Fibroblast of skin of left biceps (primary cell): ENCODE measurements at places on chromosomes 6 and 20.

DNA sequence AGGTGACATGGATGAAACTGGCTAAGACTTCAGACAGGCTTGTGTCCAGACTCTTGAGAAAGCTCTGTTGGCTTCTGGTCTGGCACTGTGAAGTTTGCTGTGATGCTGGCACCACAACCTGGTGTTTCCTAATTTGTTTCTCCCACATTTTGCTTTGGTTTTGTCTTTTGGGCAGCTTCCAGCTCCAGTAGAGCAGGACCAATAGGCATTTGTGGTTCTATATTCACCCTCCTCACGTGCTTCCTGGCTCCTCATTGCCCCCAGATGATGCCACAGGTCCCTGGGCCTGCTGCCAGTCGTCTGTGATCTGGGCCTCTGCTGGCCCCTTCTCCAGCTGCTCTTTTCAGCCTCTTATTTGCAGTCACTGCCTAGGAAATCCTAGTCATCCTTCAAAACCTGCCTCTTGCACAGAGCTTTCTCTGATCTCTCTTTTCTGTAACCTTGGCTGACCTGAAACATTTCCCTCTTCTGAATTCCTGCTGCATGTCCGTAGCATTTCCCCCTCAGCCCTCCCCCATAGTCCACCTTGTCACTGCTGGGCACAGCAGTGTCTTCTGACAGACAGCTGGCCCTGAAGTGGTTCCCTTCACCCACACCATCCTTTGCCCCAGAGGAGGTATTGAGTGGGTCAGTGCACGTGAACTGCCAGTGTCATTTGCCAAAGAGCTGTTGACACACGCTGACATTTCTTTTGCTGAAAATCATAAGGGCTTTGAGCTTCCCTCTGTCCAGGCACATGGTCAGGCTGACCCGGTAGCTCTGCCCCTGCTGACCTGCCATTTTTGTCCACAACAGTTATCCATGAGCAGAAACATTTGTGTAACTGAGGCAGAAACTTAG lies 63.0 kb downstream of the PTPN1 start:
- no peak for DNase-seq

DNA sequence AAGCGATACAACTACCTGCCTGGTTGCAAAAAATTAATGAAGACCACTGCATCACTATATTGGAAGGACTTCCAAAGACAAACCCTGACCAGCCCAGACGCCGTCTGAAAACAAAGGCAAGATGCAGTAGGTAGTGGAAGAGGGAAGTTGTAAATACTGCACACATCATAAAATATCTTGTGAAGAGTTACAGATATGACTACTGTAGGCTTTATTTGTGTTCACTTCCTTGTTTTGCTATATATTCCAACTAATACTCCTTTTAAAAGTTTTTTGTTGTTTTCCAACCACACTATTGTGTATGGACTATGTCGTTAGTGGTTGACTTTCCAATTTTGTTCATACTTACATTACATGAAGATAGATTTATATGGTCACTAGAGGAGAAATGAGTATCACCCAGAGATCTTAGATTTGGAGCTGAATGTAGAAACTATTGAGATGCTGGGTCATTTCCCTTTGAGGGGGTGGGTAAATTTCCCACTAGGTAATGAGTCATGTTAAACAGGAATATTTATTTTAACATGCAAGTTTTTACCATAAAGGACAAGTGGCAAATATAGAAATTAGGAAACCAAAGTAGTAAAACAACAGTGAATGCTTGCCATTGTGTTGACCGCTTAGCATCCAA lies 16.6 kb upstream of the TXLNB start:
- DNase-seq = no peak

DNA sequence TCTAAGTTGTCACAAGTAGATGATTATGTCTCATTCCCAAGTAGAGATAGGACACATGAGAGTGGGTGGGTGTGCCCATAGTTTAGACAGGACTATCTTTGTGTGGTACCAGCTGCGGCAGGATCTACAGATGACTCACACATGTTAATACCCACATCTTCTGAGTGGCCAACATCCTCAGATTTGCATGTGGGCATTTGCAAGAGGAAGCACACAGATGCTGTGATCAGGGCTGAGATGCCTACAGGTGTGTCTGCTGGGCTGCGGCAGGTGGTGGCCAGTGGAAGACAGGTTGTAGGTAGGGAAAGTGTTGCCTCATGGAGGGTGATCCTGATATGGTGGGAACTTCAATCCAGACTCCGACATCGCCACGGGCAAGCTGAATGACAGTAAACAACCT lies 50.8 kb downstream of the UTRN start:
- no peak for DNase-seq

DNA sequence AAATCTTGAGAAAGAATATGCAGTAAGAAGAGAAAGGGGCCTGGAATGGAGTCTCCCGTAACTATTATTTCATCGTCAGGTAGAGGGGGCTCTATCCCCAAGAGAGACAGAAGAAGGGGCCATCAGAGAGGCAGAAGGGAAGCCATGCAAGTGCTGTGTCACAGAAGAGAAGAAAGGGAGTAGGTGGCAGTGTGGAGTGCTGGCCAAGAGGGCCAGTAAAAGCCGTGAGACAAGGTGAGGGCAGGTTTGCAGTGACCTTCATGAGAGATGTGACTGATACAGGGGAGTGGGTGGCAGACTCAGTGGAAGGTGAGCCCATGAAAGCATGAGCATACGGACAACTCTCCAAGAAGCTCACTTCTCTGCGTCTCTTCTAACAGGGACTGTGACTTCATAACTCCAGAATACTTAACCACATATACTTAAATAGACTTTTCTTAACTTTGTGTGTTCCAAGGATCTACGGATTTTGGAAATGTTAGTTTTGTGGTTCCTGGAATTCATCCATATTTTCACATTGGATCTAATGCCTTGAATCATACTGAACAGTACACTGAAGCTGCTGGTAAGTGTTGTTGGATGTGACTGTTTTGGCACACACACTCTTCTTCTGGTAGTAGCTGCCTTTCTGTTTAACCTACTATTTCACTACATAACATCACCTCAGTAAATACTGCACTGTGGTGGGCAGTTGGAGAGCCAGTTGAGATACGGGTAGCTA lies 15.6 kb downstream of the PM20D2 start:
- no peak for DNase-seq

DNA sequence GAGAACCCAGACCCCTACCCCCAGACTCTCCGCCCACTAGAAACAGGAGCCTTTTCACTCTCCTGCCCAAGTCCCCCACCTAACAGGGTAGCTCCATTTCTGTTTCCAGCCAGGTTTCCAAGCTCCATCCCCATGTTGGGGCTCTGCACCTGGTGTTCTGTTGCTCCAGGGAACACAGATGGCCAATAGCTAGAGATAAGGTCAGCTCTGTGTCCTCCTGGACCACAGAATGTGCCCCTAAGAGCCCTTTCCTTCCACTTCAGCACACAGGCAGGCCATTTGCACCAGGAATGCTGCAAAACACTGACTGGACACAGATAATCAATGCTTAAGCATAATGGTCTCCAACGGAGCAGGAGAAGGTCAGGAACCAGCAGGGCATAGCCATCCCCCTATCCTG lies 159.4 kb downstream of the QRSL1 start:
- DNase-seq = no peak

- no peak for DNase-seq
These were observed 1.3 kb downstream of the SLC22A16 start for GRCh38 chr6:110475066-110475653.

DNA sequence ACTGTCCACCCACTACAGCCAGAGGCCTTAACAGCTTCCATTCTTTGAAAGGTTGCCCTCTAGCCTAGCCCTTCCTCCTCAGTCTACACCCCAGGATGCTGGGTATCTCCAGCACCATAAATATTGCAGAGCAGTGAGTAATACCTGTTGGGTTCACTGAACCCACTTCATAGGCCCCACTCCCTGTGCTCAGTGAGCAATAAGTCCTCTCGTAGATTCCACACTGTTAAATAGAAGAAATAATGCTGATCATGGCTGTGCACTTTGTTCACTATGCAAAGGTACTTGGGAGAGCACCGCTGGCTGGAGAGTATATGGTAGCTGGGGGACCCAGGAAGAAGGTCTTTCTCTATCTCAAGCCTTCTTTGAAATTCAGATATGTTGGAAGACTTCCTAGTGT lies 87.3 kb downstream of the RSPH3 start:
- no peak for DNase-seq

DNA sequence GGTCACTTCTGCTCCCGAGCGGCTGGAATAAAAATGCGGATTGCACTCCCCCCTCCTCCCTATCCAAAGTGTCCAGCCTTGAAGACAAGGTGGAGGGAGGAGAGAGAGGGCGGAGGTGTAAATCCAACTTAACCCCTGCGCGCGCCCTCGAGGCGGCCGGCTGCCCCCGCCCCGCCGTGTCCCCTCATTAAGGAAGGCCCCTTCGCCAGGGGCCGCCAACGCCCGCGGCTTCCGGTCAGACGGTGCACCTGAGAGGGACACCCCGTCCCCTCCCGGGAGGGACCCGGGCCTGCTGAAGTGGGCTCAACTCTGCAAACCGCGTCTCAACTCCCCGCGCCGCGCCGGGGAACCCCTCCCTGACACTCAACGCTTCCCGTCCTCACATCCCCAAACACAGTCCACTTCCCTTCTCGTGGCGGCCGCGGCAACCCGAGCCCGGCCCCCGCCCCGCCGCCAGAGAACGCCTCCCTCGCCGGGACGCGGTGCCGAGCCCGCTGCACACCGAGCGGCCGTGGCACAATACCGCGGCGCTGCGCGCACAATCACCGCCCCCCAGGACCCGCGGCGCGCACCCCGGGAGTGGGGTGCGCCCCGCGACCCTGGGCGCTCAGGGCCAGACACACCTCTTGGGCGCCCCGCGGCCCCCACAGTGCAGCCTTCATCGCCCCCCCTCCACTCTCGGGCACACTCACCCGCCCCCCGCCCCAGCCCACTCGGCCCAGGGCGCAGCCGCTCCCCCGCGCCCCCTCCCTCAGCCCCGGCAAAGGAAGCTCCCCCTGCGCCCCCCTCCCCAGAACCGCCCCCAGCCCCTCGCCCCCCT lies 102.5 kb downstream of the NOL4L start:
- no peak for DNase-seq
